Vagina (tissue), 2 donors: ENCODE measurements at places on chromosomes 6 and 20.

DNA sequence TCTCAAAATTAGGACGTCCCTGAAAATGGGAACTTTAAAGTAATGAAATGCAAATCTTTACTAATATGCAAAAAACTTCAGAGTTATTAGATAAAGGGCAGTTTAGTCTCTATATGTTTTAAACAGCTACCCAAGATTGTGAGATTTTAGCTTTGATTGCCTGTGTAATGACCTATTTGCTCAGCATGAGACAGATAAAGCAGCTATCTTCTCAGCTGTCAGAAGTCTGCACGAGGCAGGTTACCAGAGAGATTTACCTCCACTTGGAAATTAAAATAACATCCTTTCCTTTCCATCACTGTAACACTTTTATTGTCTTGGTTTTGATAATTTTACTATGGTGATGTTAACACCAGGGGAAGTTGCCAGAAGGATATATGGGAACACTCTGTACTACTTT is 436.6 kb upstream of the OPRM1 start:
- H3K27me3 ChIP-seq: no peaks in the 10 kb centered on the region
- no peaks in the 10 kb centered on the region for H3K4me1 ChIP-seq

GRCh38 chr20:17541996-17542395 is 10.8 kb upstream of the BFSP1 start:
- H3K36me3 ChIP-seq: no peaks in the 10 kb centered on the region
- no peak for DNase-seq
- no peaks in the 10 kb centered on the region for H3K27me3 ChIP-seq
- H3K4me3 ChIP-seq: no peak overlapping the region
- peaks cover 21% of the 10 kb centered on the region for H3K4me1 ChIP-seq

DNA sequence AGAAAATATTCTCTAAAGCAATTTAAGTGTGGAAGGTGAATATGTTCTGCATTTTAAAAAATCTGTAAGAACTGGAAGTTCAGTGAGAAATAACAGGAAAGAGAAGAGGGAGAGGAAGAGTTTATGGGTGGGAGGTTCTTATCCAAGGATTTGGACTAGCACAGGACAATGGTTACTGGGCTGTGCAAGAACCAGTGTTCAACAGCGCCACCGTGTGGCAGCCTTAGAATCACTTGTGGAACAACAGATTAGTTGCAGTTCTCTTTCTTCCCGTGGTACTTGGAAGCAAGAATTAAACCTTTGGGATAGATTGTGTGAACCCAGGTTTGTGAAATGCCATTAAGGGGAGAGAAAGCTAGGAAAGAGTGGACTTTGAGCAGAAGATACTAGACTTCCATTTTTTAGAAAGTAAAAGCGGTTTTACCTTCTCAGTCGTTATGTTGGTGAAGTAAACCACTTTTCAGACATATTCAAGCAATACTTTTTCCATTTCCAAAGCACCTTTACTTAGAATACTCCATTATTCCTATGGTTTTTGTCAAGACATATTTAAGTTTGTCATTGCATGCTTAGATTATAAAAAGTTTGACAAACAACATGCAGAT is 436.7 kb downstream of the RNF144B start:
- H3K4me1 ChIP-seq: no peaks in the 10 kb centered on the region
- H3K4me3 ChIP-seq: no peak overlapping the region
- H3K36me3 ChIP-seq: no peaks in the 10 kb centered on the region

DNA sequence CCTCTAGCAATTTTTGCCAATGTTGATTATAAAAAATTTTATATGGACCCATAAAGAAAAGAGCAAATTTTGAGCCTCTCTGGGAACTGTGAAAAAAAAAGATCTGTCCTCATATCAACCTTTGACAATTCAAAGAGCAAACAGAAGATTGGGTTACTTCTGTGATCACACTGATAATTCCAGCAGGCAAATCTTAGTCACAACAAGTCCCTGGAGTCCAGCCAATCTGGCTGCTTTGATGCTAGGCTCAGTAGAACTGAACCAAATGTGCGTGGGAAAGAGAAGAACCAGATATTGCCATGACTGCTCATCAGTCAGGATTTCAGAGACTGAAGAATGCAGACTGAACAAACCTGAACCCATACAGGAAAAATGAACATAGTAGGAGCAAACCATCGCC is 438.4 kb upstream of the FLRT3 start:
- H3K36me3 ChIP-seq: no peaks in the 10 kb centered on the region
- no peak overlapping the region for H3K4me3 ChIP-seq
- DNase-seq: no peak
- peaks cover 8% of the 10 kb centered on the region for H3K4me1 ChIP-seq

DNA sequence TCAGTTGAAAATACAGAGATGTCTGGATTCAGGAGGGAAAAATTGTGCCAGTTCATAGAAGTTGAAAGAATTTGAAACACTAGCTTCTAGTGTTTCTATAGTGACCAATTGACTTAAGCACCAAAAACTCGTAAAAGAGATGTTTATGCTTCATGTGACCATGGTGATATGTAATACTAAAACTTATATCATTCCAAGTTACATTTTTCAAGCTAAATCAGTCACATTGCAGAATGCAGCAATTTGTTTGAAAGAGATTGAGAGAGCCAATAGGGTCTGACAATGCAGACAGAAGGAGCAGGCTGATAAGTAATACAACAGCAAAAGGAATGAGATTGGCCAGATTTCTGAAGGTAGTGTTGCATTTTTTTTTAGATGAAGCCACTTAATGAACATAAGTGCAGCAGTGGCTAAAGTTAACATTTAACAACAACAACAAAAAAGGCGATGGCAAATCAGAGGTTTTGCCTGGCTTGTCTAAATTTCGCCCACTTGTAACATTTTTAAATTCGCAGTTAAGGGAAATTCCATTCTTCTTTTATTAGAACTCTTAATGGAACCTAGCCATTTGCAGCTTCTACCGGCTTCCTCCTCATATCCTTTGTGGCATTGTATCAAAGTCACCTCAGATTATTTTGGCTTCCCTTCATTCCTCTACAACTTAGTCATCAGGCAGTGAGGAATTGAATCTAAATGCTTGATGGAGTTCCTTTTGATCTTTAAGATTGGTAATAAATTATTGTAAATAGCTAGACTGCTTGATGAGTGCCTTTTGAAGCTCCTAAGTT is 484.0 kb upstream of the SOX4 start:
- H3K4me1 ChIP-seq: peaks cover 28% of the 10 kb centered on the region
- H3K36me3 ChIP-seq: no peaks in the 10 kb centered on the region
- no peak for DNase-seq
- H3K27me3 ChIP-seq: no peaks in the 10 kb centered on the region
- H3K27ac ChIP-seq: no peak overlapping the region

- no peak overlapping the region for H3K27ac ChIP-seq
- no peaks in the 10 kb centered on the region for H3K4me1 ChIP-seq
- no peaks in the 10 kb centered on the region for H3K36me3 ChIP-seq
- no peaks in the 10 kb centered on the region for H3K27me3 ChIP-seq
Measured at GRCh38 chr20:5313916-5314315, 2.8 kb downstream of the PROKR2 start.

- peaks cover 71% of the 10 kb centered on the region for H3K4me1 ChIP-seq
- DNase-seq: no peak
- no peaks in the 10 kb centered on the region for H3K36me3 ChIP-seq
- H3K4me3 ChIP-seq: peak overlapping the region; percentile 64
- H3K27me3 ChIP-seq: no peaks in the 10 kb centered on the region
Measured at GRCh38 chr6:170291271-170292110, 613 bp upstream of the DLL1 start.

GRCh38 chr6:33746651-33747100 is at the start of gene IP6K3:
Gene IP6K3, minus strand, starts transcription at chr6:33746905. Its CDS starts 11,429 bp downstream, at chr6:33735476.
- DNase-seq: no peak
- H3K4me1 ChIP-seq: peaks cover 46% of the 10 kb centered on the region
- H3K4me3 ChIP-seq: peak within 1 kb of the TSS; percentile 21
- H3K27ac ChIP-seq: peak within 1 kb of the TSS; percentile 73
- no peaks in the 10 kb centered on the region for H3K36me3 ChIP-seq
- H3K27me3 ChIP-seq: no peaks in the 10 kb centered on the region

- no peaks in the 10 kb centered on the region for H3K36me3 ChIP-seq
- no peak overlapping the region for H3K4me3 ChIP-seq
- H3K27ac ChIP-seq: no peak overlapping the region
- H3K4me1 ChIP-seq: peaks cover 34% of the 10 kb centered on the region
- no peaks in the 10 kb centered on the region for H3K27me3 ChIP-seq
Measured at GRCh38 chr6:118704915-118705314, 53.5 kb upstream of the CEP85L start.

GRCh38 chr6:48928937-48929336 is 534.1 kb downstream of the MMUT start:
- DNase-seq: no peak
- H3K27me3 ChIP-seq: no peaks in the 10 kb centered on the region
- no peaks in the 10 kb centered on the region for H3K4me1 ChIP-seq
- no peak overlapping the region for H3K4me3 ChIP-seq

- H3K4me1 ChIP-seq: no peaks in the 10 kb centered on the region
- H3K36me3 ChIP-seq: peaks cover 16% of the 10 kb centered on the region
- H3K4me3 ChIP-seq: no peak overlapping the region
- no peaks in the 10 kb centered on the region for H3K27me3 ChIP-seq
- no peak for DNase-seq
Measured at GRCh38 chr20:38134427-38135270, 30.4 kb downstream of the TGM2 start.

DNA sequence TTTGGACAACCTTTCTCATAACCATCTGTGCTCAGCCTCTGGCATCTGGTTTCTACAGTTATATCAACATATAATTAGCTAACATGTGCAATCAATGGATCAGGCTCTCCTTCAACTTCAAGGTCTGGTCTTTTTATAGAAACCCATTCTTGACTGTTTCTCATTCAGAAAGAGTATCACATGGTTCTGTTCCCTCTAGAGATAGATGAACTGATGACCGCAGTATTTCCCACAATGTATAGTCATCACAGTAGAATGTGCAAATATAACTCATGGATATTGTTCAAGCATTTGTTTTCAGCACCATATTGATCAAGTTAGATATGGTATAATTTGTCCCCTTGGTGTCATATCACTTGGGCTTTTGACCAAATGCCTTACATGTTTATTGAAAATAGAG is 656.2 kb downstream of the FRK start:
- no peak overlapping the region for H3K27ac ChIP-seq
- H3K4me3 ChIP-seq: no peak overlapping the region
- H3K36me3 ChIP-seq: no peaks in the 10 kb centered on the region
- no peak for DNase-seq
- no peaks in the 10 kb centered on the region for H3K27me3 ChIP-seq

DNA sequence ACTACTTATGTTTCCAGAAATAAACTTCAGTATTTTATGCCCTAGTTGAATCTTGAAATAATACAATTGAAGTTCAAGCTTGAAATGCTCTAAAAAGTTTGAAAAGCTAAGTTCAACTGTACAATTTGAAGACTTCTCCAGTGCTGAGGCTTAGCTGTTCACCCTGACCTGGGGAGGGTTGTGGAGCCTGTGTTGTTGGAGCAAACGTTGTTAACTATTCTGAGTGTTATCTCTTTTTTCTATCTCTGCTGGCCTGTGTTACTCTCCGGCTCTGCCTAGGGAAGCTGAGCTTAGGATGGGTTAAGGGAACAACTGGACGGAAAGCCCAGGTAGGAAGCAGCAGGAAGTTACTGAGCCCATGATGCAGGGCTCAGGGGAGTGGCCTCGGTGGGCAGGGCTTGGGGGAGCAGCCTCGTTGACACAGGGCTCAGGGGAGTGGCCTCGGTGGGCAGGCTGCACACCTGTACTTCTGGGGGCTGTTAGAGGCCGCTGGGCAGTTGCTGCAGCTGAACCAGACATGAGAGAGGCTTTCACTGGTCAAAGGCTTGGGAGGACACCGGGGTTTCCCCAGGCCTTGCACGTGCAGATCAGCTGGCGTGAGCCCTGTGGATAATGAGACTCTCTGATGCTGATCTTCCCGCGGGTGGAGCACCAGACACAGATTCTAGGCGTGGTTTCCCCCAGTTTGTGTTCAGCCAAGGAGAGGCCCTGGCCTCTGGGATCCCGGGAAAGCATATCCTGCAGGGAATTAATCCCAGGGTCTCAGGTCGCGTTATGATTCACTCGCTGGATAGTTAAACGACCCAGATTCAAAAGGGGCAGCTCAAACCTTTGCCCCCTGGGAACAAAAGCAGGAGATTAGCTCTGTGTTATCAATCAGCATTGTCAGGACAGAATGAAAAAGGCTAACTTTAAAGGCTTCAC is 58.9 kb downstream of the ERMARD start:
- no peaks in the 10 kb centered on the region for H3K27me3 ChIP-seq
- H3K27ac ChIP-seq: no peak overlapping the region
- no peaks in the 10 kb centered on the region for H3K4me1 ChIP-seq
- no peaks in the 10 kb centered on the region for H3K36me3 ChIP-seq
- H3K4me3 ChIP-seq: no peak overlapping the region
- no peak for DNase-seq

DNA sequence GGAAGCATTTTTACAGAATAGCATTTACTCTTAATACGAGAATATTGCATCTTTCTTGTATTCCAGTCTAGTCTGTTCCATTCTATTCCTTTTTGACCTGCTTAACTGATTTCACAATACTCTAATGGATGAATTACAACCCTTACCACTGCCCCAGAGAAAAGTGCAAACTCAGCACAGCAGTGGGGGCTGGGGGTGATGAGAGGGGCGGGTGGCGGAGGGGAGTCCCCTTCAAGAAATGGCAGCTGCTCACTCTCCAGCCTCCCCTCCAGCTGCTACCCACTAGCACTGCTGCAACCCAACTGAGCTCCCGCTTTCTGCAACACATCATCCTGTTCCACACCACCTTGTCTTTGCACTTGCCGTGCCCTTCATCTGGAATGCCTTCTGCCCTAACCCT is 30.1 kb downstream of the PIM1 start:
- no peak overlapping the region for H3K4me3 ChIP-seq
- H3K27me3 ChIP-seq: no peaks in the 10 kb centered on the region
- H3K27ac ChIP-seq: no peak overlapping the region
- DNase-seq: no peak
- H3K4me1 ChIP-seq: no peaks in the 10 kb centered on the region

GRCh38 chr20:48392407-48393310 is 435.1 kb downstream of the PREX1 start:
- no peak overlapping the region for H3K27ac ChIP-seq
- H3K4me1 ChIP-seq: peaks cover 4% of the 10 kb centered on the region
- no peak for DNase-seq
- H3K4me3 ChIP-seq: no peak overlapping the region
- no peaks in the 10 kb centered on the region for H3K36me3 ChIP-seq

GRCh38 chr20:23455639-23456038 is 3.0 kb upstream of the CST11 start:
- no peaks in the 10 kb centered on the region for H3K4me1 ChIP-seq
- H3K27me3 ChIP-seq: no peaks in the 10 kb centered on the region
- no peaks in the 10 kb centered on the region for H3K36me3 ChIP-seq
- no peak overlapping the region for H3K27ac ChIP-seq
- H3K4me3 ChIP-seq: no peak overlapping the region

- H3K4me1 ChIP-seq: no peaks in the 10 kb centered on the region
- H3K27me3 ChIP-seq: no peaks in the 10 kb centered on the region
- no peaks in the 10 kb centered on the region for H3K36me3 ChIP-seq
- no peak for DNase-seq
- no peak overlapping the region for H3K27ac ChIP-seq
Measured at GRCh38 chr6:97030431-97030830, 105.9 kb downstream of the KLHL32 start.

GRCh38 chr6:22239261-22239921 is 57.4 kb downstream of the PRL start:
- H3K4me1 ChIP-seq: no peaks in the 10 kb centered on the region
- no peak for DNase-seq
- no peaks in the 10 kb centered on the region for H3K27me3 ChIP-seq
- no peak overlapping the region for H3K27ac ChIP-seq
- H3K4me3 ChIP-seq: no peak overlapping the region
- no peaks in the 10 kb centered on the region for H3K36me3 ChIP-seq
